ENCODE measurements at places on chromosomes 13 and 19. TPM values are rescaled to one million over a fixed set of nuclear protein-coding genes. Genes with fewer than 3 reads are reported as not detected.

The TPTE2 gene
- total RNA-seq = not detected

The TMEM238 gene
- total RNA-seq = 14.3 TPM

The CCNA1 gene
- not detected for total RNA-seq

The CRLF1 gene
- total RNA-seq = not detected

The VSTM2B gene
- total RNA-seq = not detected

The CEACAM4 gene
- total RNA-seq = 0.36 TPM

The CEACAM16 gene
- not detected for total RNA-seq

- no peak for DNase-seq
Observed at GRCh38 chr19:29378543-29379080, 147.2 kb upstream of the VSTM2B start.

DNA sequence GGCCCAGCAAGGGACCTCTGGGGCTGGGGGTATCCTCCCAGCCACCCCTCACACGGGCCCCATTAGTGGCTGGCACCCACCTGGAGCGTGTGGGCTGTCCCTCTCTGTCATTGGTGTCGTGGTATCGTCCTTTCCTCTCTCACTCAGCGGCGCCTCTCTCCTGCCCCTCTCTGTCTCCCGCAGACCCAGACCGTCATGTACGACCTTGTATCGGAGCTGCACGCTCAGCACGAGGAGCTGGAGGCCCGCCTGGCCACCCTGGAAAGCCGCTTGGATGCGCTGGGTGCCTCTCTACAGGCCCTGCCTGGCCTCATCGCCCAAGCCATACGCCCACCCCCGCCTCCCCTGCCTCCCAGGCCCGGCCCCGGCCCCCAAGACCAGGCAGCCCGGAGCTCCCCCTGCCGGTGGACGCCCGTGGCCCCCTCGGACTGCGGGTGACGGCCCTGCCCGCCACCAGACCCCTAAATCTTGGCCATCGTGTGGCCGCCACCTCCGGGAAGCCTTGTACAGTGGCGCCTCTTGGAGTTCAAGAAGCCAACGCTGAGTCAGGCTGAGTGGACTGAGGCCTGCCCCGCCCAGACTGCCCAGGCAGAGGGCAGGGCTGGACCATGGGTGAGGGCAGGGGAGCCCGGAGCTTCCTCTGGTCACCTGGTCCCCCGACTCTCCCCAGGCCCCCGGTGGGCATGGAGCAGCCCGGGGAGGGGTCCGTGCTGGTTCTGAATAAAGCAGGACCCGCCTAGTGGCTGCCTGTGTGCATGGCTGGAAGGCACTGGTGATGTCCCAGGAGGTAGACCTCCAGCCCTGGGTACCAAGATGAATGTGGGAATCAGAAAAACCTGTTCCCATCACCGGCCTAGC is 9.8 kb upstream of the ARRDC2 start:
- no peak for DNase-seq

DNA sequence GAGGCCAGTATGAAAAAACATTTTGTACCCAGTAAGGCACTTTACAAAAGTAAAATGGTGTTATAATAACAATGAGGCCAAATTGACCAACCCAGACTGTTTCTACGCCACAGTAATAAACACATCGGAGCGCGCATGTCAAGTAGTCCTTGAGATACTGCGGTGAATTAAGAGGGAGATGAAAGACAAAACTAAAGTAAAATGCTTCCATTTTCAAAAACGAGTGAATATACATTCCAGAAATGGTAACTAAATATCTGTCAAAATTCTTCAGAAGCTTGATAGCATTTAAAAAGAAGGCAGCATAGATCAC is 19.0 kb downstream of the N4BP2L1 start:
- DNase-seq = no peak

GRCh38 chr19:33363476-33363875 is 10.0 kb upstream of the CEBPG start:
- no peak for DNase-seq

DNA sequence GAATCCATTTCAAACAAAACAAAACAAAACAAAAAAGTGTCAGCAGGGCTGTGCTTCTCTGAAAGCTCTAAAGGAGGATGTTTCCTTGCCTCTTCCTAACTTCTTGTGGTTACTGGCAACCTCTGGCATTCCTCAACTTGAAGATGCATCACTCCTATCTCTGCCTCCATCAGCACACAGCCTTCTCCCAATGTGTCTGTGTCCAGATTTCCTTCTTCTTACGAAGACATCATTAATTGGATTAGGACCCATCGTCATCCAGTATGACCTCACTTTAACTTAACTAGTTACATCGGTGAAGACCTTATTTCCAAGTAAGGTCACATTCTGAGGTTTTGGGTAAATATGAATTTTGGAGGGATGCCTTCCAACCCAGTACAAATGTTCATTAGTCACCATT is 33.8 kb upstream of the GTF2F2 start:
- no peak for DNase-seq

DNA sequence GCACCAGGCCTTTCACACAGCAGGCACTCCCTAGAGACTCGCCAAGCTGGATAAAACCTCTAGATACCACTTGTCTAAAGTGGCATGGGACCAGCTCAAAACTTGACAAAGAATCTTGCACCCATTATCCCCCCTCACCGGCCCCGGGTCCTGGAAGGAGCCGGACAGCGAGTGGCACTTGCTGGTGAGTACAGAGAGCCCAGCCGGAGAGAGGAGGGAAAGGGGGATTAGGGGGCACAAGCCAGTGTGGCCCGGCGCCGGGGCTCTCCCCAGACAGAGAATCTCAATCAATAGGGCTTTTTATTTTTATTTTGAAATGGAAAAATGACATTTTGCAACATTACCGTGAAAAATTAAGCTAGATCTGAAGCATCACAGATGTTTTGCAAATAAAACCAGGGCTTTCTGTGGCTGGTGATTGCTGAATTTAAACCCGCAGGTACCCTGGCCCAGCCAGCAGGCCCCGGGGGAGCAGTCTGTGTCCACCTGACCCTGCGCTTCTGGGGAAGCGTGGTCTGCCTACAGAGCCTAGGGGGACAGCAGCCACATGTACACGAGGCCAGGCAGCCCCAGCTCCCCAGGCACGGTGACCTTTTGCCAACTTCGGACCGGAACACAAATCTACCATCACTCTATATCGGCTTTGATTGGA is 10.0 kb upstream of the VSTM2B start:
- DNase-seq = no peak

- DNase-seq = no peak
Observed at GRCh38 chr13:24129914-24130774, 30.4 kb upstream of the SPATA13 start.

GRCh38 chr13:51534041-51534817 is 50.0 kb upstream of the WDFY2 start:
- DNase-seq = no peak

DNA sequence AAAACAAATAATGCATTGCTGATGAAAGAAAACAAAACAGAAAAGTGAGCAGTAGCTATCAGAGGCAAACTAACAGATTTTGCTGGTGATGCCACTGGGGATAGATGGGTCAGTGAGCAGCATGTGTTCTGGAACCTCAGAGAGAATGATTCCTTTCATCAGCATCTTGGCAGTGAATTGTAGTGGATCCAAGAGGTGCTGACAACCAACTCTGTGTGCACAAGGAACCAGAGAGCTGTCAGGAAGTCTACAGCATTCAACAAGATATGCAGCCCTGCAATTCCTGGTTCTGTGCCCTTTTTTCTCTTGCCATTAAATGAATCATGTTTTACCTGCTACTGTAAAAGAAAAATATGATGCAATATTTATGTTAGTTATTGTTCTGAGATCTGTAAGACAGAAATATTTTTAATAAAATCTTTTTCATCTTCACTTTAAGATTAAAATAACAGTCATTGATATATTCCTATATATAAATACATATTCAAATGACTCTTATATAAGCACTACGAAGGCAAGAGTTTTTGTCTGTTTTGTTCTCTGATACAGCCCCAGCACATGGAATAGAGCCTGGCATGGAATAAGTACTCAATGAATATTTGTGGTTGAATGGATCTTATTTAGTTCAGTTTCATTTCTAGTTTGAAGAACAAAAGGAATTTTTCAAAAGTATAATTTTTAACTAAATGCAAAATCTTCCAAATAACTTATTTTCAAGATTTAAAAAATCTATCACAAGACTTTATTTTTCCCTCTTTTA is 80.8 kb downstream of the FREM2 start:
- DNase-seq = no peak

DNA sequence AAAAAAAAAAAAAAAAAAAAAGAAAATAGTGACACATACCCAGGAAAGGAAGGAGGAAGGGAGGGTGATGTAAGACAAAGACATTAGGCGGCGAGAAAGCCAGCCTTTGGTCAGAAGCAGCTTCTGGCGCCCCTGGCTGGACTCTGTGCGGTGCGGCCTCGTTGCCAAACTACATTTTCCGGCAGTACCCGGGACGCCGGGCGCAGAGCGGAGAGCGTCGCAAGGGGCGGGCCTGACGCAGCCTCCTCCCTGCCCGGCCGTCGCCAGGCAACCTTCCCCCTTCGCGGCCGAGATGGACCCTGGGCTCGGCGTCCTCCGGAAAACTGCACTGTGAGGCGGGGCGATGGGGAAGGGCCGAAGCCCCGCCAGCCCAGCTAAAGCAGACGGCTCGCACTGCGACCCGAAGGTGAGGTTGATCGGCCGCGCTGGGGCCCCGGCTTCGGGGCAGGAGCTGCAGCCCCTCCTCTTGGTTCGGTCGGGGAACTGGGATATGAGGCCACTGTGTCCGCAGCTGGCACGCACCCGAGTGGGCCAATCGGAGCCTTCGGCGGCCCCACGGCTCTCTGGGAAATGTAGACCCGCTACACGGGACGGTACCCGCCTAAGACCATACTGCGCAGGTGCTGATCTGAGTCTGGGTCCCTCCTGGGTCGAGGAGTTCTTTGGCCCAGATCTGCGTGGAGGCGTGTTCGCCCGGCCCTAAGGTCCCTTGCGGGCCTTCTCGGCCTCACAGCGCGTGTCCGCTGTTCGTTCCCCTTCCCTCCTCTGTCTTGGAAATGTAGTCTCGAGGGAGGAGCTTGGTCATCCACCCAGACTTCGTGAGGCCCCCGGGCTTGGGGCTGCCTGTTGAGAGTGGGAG is 2.3 kb upstream of the MZF1 start:
- DNase-seq = peak; percentile 90

DNA sequence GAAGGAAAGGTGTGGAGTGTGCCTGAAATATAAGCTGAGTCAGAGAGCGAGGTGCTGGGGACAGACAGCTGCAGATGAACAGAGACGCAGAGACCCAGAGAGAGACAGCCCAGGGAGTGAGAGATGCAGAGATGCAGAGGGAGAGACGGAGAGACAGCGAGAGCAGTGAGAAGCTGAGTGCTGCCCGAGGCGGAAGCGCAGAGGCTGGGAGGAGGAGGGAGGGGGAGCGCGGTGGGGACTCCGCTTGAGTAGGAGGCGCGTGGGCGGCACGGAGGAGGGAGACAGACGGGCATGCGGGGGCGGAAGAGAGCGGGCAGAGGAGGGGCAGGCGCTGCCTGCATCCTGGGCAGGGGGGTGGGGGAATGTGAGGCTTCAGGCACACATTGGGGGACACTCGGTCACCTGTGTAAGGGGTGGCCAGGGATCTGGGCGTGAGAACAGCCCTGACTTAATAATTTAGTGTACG is 25.7 kb downstream of the SLC8A2 start:
- DNase-seq = peak; percentile 50

DNA sequence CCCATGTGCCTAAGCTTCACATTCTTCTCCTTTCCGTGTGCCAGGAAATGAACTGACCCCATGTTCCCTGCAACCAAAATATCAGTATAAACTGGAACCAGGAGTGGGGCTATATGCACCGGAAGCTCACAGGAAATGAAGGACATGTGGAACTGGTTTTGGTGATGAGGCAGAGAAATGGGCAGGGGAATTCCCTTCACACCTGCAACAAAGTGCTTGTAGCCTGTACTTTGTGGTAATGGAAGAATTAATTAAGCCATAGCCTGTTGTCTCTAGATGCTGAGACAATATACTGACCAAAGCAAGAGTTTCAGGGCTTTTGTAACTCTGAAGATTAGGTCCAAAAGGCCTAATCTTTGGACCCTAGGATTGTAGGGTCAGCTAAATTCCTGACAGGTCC is 15.5 kb upstream of the UGGT2 start:
- DNase-seq = no peak

- DNase-seq = no peak
Observed at GRCh38 chr13:21960108-21960507, 289.2 kb downstream of the FGF9 start.

- DNase-seq = no peak
Observed at GRCh38 chr13:36374063-36374462, 27.9 kb upstream of the SPART start.

DNA sequence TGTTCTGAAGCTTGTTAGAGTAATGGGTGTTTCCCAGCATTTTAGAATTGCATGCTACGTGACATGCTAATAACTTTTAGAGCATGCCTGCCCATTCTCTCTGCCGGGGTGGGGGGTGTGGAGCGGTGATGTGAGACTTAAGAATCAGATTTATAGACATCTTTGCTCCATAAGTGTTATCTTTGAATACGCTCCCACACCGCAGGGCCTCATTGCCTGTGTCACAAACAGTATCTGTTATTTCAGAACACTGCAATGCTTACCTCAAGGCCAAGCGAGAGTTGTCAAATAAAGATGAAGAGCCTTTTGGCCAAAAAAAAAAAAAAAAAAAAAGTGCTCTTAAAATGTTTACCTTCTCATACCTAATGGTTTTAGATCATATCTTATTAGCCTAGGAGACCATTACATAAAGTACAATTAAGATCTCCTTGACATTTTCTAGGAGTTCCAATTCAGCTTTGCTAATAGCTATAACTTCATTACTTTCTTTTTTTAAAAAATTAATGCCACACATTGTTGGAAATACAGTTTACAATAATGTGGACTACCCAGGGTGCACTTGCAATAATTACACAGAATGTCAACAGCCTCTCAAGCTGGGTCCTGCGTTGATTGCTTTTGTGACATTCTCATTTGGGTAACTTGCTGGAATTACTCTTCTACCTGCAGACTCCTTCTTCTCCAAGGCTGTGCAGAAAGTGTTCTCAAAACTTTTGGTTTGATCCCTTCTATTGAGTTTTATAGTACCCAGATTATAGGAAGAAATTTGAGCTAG is 525.3 kb downstream of the KLF12 start:
- no peak for DNase-seq

GRCh38 chr13:91134803-91135184 is 212.7 kb upstream of the MIR17HG start:
- no peak for DNase-seq

- DNase-seq = no peak
Observed at GRCh38 chr13:73171271-73171682, 112.5 kb downstream of the KLF5 start.

DNA sequence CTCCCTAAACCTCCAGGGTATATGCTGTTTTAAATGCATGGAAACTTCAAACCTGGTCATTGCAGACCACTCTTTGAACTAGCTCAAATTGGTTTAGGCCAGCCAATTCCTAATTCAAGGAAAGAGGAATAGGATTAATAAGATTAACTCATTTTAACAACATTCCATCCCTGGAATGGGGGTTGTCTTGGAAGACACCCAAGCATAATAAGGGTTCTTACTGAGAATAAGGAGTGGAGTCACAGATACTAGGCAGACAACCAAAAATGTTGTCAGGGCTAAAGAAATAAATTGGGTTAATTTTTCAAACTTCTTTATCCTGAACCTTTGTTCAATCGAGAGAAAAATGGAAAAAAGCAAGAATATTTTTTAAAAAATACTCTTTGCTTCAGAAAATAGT is 186.2 kb downstream of the PCDH9 start:
- no peak for DNase-seq
